Fibroblast of upper back skin (primary cell): ENCODE measurements at places on chromosomes 4 and X.

DNA sequence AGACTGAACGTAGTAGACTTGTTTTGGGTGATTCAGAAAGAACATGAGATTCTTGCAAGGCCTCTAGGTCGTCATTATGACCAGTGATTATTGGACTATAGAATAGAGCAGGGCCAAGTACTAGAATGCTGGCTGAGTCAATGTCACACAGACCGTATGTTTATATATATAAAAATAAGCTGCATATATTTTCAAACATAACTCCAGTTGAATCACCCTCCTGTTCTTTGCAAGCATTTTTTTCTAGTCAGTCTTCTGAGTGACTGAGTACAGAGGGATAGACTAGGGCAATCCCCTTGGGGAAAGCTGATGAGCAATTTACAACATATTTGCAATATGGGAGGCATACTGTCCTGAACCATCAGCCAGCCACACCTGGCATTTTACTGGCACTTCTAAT is 48.4 kb upstream of the PRPS1 start:
- peak; percentile 58 for DNase-seq

DNA sequence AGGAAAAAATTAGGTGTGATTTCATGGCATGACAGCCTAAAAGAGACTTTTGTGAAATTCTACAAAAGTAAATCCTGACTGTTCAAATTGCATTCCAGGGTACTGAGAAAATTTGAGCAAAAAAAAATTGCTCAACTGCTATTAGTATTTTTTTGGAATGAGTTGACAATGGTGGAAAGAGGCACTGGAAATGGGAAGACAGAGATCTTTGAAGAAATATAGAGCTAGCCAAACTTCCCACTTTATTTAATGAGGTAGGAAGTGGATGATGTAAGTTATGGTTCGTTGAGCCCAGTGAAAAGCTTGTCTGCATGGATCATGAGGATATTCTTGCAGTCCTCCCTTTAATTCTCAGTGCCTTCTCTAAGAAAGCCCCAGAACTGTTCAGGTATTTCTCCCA is 183.8 kb downstream of the PTTG2 start:
- DNase-seq, result no peak

- no peak for DNase-seq
These were observed 41.9 kb upstream of the TADA2B start for GRCh38 chr4:7001271-7001670.

DNA sequence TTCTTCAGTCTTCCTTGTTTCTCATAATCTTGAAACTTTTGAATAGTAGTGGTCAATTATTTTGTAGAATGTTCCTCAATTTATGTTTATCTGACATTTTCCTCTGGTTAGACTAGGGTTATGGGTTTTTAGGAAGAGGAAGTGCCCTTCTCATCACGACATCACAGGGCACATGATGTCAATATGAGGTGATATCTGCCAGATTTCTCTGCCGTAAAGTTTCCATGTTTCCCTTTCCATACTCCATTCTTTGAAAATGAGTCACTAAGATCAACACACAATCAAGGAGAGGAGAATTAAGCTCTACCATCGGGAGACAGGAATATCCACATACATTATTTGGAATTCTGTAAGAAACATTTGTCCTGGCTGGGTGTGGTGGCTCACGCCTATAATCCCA is 28.4 kb downstream of the RP2 start:
- DNase-seq, result peak; percentile 50

DNA sequence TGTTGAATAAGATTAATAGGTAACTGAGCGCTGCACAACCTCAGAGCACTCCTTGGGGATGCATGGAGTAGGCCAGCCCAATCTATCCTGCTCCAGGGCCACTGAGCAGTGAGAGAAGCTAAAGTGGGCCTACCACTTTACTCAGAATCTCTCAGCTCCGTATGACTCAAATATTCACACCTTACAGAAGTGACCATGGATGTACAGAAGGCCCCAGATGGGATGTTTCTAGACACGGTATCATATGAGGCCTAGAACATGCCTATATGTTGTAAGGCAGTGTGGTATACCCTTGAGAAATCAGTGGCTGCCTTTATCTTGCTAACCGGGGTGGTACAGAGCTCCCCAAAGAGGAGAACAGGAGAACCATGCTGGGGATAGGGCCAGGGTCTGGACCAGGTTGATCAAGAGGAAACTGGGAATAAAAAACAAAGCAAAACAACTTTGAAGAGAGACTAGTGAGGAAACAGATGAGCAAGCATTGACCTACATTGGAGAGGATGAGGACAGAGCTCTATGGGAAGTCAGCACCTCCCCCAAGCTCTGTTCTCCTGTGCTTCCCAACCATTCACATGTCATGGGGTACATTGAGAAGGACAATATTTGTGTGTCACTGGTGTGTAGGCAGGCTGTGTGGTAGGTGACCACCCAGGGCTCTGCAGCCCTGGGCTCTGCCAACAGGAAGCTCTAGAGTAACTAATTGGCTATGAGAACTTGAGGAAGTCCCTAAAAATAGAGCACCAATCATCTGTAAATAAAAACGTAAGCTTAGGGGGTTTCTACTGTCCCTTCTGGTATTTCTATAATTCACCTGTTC is 31.4 kb downstream of the HOPX start:
- no peak for DNase-seq

DNA sequence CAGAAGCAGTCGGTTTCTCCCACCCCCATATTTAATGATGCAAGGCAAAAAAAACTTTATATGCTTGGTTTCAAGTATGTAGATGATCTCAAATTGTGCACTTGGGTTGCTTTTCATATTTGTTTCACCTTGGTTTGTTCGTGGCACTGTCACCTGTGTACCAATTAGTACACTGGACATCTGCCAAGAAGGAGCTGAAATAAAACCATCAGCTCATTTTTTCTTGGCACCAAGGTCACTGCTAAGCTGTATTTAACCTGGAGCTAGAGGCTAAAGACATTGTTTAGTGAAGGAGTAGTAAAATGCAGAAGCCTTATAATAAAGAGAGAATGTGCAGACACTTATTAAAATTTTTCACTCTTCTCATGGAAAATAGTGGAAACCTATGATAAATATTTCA is 430.8 kb downstream of the ARHGAP24 start:
- no peak for DNase-seq

- no peak for DNase-seq
These were observed 84.7 kb downstream of the ARHGAP10 start for GRCh38 chr4:147816382-147817254.
